Ureter (tissue), 1 donor: ENCODE measurements at places on chromosomes 11 and 22. TPM values are rescaled to one million over a fixed set of nuclear protein-coding genes. Genes with fewer than 3 reads are reported as not detected.

Gene PTDSS2
- 28.6 TPM for total RNA-seq

Gene SLC35C1
- 30.4 TPM for total RNA-seq

Gene CRYAB
- 106 TPM for total RNA-seq

Gene UBQLN3
- total RNA-seq = 0.70 TPM

Gene APOA4
- total RNA-seq = not detected

Gene MFRP
- not detected for total RNA-seq

Gene B4GAT1
- total RNA-seq = 15.2 TPM

Gene TBRG1
- total RNA-seq = 39.5 TPM

DNA sequence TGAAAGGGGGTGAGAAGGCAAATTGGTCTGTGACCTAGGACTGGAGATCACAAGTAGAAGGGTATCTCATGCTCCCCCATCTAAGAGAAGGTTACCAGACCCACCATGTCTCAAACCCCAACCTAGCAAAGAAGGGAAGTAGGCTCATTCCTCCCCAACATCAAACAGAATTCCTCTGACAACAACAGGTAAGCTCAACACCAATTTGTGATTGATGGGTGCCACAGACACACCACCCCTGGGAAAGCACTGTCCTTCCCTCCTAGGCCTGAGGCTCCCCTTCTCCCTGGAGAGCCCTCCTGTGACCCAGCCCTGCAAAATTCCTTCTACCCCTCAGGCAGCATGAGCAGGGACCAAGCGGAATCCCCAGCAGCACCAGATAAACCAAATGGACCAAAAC is 154.3 kb downstream of the BUD13 start:
- DNase-seq = no peak

DNA sequence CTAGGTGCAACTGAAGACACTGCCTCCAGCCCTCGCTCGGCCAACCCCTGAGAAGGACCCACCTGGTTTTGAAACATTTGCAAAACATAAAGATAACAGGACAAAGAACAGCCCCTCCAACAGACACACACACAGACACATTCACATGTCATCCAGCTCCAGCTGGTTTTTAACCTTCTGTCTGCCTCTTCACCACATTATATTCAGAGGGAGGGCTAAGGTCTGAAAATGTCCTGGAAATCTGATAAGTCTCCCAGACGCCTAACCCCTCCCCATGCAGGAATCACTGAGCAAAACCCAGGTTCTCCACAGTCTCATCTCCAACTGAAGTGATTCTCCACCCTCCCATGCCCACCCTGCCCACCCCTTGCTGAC is 29.4 kb downstream of the PACSIN2 start:
- no peak for DNase-seq

- DNase-seq = no peak
These were observed 11.8 kb downstream of the SCYL1 start for GRCh38 chr11:65536412-65537295.

- DNase-seq = no peak
These were observed 86.0 kb downstream of the KCNQ1 start for GRCh38 chr11:2530855-2531200.

DNA sequence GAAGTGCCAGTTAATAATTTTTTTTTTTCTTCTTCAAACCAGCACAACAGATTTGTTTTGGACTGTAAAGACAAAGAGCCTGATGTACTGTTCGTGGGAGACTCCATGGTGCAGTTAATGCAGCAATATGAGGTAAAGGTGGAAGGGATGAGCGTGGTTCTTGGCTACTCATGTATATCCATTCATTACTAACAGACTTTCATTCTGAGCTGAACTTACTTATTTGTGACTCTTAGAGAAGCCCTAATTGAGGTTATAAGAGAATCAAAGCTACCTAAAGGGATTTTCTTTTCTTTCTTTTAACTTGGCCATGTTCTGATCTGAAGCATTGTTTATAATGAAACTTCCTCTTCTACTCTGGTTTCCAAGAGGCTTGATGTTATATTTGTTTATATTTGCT is 15.8 kb downstream of the PAFAH1B2 start:
- DNase-seq = no peak

- DNase-seq = peak; percentile 89
These were observed at the start of gene CFAP300 for GRCh38 chr11:102047305-102047924. Gene CFAP300 (plus strand): TSS chr11:102047437. CDS start chr11:102047471, 34 bp downstream.

GRCh38 chr22:26586556-26587325 is 3.2 kb downstream of the TPST2 start:
- DNase-seq = no peak

DNA sequence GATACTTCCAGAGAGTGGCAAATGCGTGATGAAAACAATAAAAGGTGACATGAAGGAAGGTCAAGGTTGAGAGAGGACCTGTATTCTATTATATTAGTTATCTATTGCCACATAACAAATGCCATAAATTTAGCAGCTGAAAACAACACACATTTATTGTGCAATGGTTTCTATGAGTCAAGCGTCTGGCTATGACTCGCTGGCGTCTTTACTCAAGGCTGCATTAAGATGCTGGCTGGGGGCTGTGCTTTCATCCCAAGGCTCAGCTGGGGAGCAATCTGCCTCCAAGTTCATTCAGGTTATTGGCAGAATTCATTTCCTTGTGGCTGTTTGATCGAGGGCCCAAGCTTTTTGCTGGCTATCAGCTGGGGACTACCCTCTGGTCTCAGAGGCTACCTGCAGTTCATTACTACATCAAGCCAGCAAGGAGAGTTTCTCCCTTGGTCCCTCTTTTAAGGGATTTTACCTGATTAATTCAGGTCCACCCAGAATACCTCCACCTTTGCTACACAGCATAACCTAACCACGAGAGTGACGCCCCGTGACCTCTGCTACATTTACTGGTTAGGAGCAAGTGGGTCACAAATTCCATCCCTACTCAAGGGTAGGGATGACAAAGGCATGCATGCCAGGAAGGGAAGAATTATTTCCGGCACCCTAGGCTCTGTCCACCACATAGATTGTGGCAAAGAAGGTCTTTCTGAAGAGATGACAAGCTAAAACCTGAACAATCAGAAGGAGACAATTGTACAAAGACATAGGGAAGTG is 549.1 kb downstream of the MN1 start:
- no peak for DNase-seq

GRCh38 chr11:46256540-46257001 is 20.9 kb upstream of the CREB3L1 start:
- no peak for DNase-seq

GRCh38 chr11:17596310-17596669 is 49.2 kb downstream of the OTOG start:
- peak; percentile 18 for DNase-seq

DNA sequence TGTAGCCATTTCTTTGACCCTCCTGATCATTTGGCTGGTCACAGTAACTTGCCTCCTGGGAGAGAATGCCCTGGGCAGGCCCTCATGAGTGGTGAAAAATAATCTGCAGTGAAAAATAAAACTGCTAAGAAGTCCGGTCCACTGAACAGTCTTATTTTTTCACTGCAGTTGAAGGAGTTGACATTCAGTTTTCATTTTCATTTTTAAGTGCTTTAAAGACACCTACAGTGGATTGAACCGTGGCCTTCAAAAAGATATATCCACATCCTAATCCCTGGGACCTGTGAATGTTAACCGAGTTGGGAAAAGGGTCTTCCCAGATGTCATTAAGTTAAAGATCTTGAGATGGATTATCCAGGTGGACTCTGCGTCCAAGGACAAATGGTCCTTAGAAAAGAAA is 153.6 kb upstream of the GRK3 start:
- no peak for DNase-seq

DNA sequence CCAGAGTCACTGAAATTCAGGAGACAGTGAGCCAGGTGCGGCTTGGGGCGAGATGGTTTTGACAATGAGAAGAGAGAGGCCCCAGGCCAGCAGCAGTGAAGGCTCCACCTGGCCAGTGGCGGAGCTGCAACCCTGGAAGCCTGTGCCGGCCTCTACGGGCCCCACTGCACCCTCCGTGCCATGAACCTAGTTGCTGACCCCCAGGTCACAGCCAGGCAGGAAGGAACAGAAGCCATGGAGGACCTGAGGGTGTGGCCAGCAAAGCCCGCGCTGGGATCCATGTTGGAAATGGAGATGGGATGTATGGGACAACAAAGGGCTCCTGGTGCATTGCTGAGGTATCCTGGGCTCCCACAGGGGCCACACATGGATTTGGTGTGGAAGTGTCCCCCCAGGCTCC is 1528.5 kb downstream of the BRD1 start:
- no peak for DNase-seq

DNA sequence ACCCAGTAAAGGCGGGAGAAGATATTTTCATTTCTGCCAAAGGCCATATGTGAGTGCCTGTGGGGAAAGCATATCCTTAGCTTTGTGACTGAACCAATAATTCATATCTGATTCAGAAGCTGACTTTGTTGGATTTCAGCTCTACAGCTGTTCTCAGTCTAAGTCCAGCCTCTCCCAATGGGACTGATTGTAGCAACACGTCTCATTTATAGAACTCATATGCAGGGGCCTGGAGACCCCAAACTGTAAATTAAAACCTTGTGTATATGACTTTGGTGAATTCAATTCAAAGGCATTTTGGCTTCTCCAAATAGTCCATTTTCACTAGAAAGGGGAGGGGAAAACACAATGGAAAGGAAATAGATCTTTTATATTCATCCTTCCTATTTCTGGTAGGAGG is 250.4 kb upstream of the SORL1-AS1 start:
- no peak for DNase-seq

- DNase-seq = no peak
These were observed 15.3 kb downstream of the IL10RA start for GRCh38 chr11:118001494-118001971.

DNA sequence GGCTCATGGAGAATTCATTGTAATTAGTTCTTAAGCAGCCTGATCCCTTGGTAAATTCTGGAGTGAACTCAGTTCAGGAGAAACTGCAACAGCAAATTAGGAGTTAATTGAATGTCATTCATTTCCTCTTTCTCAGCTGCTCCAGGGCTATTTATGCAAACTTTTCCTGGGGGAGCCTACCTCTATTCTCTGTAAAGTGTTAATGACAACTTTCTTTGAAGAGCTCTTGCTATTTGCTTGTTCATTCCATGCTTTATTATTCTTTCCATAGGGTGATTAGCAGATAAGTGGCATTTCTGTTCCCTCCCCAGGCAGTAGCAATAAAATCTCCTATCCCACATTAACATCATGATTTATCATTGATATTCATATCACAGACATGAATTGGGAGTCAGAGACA is 267.6 kb upstream of the DDI1 start:
- DNase-seq = no peak

DNA sequence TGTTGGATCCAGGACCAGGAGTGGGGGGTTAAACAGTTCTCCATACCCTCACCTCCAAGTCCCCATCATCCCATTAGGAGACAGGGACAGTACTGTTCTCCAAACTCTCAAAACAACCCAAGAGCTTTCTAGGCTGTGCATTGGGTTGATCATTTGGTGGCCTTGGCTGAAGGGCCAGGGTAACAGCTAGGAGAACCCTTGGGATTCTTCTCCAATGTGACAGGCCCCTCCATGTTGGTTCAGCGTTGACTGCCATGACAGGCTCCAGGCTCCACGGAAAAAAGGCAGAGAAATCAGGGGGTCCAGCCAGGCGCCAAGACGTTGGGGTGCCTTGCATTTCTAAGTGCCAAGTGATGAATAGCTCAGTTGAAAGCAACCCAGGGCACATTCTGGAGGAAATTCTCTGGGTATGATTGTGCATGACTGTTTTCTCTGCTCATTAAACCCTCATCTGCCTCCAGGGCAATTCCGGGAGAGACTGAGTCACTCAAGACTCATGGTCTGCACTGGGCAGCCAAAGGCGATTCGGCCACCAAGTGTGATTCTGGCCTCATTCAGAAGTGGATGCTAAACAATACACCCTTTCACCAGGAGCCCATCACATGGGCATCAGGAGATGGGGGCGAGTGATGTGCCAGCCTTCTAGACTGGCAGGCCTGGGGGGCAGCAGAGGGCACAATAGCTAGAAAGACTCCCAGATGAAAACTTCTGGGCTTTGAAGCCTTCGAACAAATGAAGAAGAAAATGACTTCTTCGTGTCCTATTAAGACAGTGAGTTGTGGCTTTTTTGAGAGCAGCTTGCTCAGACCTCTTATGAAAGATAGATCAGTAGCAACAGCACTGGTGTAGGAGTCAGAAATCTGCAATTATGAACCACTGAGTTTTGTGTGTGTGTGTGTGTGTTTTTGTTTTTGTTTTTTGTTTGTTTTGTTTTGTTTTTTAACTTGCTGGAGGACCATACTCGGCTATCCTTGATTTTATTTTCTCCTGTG is 27.7 kb downstream of the CD44 start:
- no peak for DNase-seq
